Left kidney (tissue), 8 donors: ENCODE measurements at places on chromosomes 5 and 9.
A peak's percentile ranks its signal among the peaks of the same experiment; 100 is the strongest.

DNA sequence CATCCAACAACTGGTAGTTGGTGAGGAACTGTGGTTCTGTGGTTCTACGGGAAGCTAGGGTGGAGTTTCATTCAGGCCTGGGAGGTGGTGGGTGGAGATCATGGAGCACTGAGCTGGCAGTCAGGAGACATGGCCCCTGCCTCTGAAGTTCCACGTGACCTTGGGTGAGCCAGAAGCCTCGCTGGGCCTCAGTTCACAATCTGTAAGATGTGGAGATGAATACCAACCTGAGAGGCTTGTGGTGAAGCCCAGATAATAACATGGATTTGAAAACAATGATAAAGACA is 177.9 kb downstream of the MACROH2A1 start:
- no peak for DNase-seq

- no peak for DNase-seq
These were observed 84.7 kb upstream of the IRX2 start for GRCh38 chr5:2836133-2836532.

DNA sequence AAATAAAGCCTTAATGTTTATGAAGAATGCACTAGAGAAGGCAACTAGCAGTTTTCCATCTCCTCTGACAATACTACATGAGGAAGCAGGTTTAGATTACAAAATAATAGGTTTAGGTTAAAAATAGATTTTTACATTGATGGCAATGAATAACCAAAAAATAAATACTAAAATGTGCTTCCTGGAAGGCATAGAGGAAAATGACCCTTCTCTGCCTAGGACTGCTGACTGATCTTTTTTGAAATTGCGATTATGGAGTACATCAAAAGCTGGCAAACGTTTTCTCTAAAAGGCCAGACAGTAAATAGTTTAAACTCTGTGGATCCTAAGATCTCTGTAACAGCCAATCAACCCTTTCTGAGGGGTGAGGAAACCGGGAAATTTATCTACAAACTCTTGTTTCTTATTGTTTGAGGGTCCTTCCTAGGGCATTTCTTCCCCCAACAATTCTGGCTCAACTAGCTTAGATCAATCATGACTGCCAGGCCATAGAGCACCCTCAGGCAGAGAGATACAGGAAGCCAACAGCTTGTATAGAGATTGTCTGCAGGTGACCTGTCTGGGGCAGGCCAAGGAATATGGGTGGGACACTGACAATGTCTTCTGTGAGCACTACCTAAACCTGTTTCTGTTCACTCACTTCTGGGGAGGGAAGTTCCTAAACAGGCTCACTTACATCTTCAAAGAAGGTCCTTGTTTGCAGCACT is 67.3 kb downstream of the MROH2B start:
- DNase-seq = no peak

DNA sequence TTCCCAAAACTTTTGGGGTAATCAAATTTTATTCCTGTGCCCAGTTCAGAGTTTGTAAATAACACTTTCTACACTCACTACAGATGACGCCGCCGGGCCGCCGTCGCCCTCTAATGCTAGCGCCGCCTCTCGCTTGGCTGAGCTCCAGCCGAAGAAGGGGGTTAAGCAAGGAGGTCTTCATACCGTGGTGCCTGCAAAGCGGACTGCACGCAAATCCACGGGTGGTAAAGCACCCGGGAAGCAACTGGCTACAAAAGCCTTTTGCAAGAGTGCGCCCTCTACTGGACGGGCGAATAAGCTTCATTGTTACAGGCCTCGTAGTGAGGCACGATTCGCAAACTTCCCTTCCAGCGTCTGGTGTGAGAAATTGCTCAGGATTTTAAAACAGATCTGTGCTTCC is 280.4 kb downstream of the MEF2C start:
- DNase-seq = no peak

DNA sequence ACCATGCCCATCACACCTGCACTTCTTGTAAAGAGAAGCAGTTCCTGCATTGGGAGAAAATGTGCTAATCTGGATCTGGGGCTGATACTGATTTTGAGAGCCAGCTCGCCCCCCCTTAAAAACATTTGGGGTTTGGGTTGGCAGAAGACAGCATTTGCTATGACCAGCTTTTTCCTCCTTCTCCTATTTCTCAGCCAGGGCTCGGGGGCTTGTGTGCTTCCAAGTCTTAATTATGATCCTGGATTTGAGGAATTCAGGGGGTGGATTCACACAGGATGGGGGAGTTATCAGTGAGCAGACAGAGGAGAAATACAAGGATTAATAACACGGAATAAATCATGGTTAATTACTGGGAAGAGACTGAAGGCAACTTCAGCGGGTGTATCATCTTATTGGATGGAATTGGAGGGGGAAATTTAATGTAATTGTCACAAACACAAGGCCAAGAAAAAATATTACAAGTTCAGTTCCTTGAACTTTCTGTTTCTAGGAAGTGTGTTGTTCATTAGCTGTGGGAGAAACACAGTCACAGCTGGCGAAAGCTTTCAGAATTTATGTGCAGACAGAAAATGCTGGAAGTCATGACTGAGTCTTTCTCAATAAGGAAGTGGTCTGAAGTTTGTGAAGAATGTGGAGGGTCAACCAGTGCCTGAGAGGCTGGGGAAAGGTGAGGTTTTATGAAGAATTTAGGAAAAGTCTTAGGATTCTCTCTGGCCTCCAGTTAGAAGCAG is 15.3 kb downstream of the C9orf152 start:
- peak; percentile 81 for DNase-seq

GRCh38 chr5:178476531-178476930 is 113.7 kb downstream of the COL23A1 start:
- no peak for DNase-seq

GRCh38 chr9:89842267-89842768 is 237.5 kb downstream of the GADD45G start:
- no peak for DNase-seq

DNA sequence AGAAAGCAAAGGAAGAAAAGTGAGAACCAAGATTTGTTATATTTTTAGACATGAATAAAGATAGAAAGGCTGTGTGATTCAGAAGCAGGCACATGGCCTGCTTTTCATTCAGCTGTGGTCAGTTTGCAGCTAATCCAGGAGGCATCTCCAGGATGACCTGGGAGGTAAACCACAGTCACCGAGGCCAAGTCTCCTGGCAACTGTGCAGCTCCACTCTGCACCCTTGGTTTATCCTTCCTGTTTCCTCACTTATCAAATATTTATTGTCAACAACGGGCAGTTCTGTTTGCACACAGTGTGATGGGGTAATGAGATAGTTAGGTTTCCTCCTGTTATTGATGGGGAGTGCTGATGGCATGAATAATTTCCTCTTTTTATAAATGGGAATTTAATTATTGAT is 243.0 kb downstream of the PSAT1 start:
- no peak for DNase-seq

- no peak for DNase-seq
These were observed 33.2 kb downstream of the UGT3A2 start for GRCh38 chr5:36033486-36033885.

GRCh38 chr9:37034305-37034937 is 353 bp upstream of the PAX5 start:
- DNase-seq = no peak

DNA sequence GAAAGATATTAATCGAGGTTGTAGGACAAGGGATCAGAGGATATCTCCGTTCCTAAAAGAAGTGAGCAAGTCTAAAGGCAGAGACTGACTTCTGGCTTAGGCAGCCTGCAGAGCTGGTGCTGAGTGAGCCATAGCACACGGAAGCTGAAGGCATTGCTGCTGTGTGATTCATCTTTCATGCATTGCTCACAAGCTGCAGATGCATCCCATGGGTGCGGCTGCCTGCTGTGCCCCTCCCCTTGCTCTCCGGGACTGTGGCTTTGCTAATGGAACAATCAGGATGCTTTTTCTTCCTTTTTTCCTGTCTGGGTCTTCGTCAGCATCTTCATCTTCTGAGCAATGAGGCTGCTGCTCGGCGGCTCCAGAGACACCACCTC is 341.4 kb downstream of the DIRAS2 start:
- no peak for DNase-seq

GRCh38 chr5:68480335-68480940 is 264.9 kb downstream of the PIK3R1 start:
- DNase-seq = no peak

GRCh38 chr9:98323831-98324135 is 68.3 kb upstream of the TBC1D2 start:
- no peak for DNase-seq

- DNase-seq = no peak
These were observed 30.0 kb downstream of the RBM27 start for GRCh38 chr5:146233441-146233840.

DNA sequence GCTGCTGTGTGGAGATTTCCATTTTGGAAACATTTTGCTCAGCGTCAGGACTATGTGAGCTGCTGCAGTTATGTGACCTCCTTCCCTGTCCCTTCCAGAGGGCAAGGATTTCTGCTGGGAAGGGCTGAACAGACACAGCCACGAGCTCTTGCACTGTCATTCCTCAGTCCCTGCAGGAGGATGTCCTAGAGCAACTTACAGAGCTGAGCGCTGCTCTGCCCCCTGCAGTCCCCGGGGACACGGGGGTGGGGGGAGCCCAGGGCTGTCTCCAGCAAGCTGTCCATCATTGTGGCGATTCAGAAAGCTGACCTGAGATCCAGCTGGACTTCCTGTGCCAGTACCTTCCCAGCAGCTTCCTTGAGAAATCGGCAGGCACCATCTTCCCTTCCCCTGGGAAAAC is 28.0 kb upstream of the MAP1B start:
- no peak for DNase-seq

DNA sequence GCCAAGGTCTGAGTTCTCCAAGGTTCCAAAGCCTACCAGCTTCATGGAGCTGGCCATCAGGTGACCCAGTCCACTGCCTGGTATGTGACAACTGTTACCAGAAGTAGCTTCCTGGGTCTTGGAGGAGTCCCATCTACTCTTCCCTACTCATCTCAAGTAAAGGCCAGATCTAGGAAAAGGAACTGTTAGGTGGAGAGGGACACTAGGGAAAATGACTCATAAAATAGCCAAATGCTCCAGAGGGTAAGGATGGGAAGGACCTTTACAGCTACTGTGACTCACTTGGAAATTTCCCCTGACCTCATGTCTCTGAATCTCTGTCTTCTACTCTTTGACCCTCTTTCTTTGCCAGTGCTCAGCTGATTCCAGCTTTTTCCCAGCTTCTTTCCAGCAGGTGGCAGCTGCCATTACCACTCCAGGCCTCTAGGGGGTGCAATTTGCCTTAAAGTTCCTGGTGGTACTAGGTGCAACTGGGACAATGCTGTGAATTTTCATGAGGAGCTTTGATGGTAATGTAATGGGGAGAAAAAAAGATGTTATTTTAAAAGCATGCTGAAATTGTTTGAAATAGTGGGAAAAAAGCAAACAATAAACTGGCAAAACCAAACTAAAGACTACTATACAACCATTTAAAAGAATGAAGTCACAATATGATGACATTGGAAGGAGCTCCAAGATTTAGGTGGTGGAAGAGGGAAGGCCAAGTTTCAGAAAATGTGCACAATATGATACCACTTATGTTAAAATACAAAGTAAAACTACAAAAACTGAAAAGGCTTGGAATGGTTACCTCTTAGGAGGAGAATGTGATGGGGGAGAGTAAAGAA is 27.1 kb upstream of the MYORG start:
- peak; percentile 49 for DNase-seq

DNA sequence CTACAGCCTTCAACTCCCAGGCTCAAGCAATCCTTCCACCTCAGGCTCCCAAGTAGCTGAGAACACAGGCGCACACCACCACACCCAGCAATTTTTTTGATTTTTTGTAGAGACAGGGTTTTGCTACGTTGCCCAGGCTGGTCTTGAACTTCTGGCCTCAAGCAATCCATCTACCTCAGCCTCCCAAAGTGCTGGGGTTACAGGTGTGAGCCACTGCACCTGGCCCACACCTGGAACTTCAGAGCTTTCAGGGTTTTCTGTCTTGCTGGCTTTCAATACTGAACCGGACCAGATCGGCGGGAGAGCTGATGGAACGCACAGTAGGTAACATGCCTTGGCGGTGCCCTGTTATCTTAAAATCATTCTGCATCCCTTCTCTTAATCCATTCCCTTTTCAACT is 30.8 kb downstream of the IPPK start:
- DNase-seq = no peak

DNA sequence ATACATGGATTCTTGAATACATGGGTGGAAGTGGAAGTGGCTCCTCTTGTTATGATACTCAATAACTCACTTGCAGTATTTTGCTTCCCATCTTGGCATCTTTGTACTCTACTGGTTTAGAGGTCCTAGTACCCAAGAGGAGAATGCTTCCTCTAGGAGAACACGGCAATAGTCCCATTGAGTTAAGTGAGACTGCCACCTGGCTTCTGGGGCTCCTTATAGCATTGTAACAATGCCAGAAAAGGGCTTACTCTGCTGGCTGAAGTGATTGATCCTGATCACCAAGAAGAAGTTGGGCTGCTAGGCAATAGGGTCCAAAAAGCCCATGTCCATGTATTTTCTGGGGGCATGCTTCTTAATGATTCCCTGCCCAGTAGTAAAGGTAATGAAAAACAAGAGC is 627.6 kb upstream of the SGCD start:
- DNase-seq = no peak

DNA sequence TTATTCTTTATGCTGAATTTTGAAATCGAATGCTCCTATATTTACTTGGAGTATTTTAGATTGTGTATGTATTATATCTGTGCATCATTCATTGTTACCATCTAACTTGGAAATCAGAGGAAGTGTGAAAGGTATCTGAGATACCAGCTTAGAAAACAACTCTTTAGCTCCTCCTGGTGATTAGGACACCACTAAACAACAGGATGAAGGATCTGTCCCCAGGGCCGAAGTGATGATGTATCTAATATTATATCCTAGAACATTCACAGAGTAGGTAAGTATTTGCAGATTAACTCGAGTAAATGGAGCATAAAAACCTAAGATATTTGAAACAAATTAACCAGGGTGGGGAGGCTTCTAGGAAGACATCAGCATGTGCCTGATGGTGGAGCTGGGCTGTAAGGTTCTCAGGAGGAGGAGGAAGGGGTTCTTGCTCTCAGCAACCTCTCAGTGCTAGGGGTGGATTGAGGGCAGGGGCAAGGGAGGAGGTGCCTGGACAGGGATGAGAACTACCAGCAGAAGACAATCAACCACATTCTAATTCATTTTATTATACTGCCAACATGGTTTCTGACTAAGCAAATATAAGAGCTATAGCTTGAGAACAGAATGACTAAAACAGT is 2.6 kb upstream of the NFIL3 start:
- peak; percentile 45 for DNase-seq

GRCh38 chr9:72473474-72474261 is 47.7 kb upstream of the TMC1 start:
- no peak for DNase-seq

GRCh38 chr5:64165500-64166200 is at the start of gene RNF180:
Gene RNF180, plus strand, starts transcription at chr5:64165843. Its CDS starts 34,965 bp downstream, at chr5:64200808.
- DNase-seq = peak; percentile 35

GRCh38 chr9:86500667-86501435 is 146.6 kb upstream of the TUT7 start:
- no peak for DNase-seq

GRCh38 chr5:138605254-138605972 is 30.2 kb upstream of the HSPA9 start:
- no peak for DNase-seq

- no peak for DNase-seq
These were observed 70.3 kb downstream of the ZSWIM6 start for GRCh38 chr5:61402244-61402823.

- DNase-seq = no peak
These were observed 13.3 kb downstream of the HMMR start for GRCh38 chr5:163473635-163474243.

- no peak for DNase-seq
These were observed 64.7 kb downstream of the CSF2 start for GRCh38 chr5:132138260-132138659.

- peak; percentile 36 for DNase-seq
These were observed 9.4 kb upstream of the DELE1 start for GRCh38 chr5:141914199-141914743.
